ENCODE measurements at places on chromosomes 2 and 18.
A peak's percentile ranks its signal among the peaks of the same experiment; 100 is the strongest.

DNA sequence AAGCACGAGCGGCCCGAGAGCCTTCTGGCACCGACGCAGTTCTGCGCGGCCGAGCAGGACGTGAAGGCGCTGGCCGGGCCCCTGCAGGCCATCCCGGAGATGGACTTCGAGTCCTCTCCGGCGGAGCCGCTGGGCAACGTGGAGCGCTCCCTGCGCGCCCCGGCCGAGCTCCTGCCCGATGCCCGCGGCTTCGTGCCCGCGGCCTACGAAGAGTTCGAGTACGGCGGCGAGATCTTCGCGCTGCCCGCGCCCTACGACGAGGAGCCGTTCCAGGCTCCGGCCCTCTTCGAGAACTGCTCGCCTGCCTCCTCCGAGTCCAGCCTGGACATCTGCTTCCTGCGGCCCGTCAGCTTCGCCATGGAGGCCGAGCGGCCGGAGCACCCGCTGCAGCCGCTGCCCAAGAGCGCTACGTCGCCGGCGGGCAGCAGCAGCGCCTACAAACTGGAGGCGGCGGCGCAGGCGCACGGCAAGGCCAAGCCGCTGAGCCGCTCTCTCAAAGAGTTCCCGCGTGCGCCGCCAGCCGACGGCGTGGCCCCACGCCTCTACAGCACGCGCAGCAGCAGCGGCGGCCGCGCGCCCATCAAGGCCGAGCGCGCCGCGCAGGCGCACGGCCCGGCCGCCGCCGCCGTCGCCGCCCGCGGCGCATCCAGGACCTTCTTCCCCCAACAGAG is 70.4 kb downstream of the ARHGEF33 start:
- peak; percentile 68 for DNase-seq

GRCh38 chr2:239927424-239927981 is 97.6 kb downstream of the NDUFA10 start:
- no peak for DNase-seq

DNA sequence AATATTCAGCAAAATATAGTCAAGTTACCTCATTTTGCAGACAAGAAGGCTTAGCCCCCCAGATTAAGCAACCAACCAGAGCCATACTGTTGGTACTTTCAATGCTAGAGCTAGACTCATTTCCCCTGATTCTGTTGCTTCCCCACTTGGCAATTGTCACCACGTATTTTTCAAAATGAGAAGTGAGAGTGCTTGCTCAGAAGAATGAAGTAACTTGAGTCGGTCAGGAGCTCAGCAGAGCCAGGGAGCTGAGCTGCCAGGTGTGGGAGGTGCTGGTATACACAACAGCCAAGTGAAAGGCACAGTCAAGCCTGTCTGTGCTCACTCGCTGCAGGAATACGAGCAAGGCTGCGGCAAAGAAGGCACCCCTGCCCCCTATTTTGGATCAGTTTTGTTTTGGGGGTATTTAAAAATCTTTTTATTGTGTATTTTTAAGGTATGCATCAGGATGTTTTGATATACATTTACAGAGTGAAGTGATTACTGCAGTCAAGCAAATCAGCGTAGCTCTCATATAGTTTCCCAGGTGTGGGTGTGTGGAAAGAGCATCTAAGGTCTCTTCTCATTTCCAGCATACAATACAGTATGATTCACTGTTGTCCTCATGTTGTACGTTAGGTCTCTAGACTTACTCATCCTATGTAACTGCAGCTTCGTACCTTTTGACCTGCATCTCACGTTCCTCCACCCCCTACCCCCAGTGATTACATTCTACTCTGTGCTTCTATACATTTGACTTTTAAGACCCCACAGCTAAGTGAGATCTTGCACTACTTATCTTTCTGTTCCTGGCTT is 62.4 kb downstream of the MRPS9 start:
- no peak for DNase-seq

GRCh38 chr2:166610180-166610912 is 116.3 kb upstream of the SCN7A start:
- no peak for DNase-seq

- no peak for DNase-seq
These were observed 176.2 kb downstream of the BCL2 start for GRCh38 chr18:63143330-63143771.

DNA sequence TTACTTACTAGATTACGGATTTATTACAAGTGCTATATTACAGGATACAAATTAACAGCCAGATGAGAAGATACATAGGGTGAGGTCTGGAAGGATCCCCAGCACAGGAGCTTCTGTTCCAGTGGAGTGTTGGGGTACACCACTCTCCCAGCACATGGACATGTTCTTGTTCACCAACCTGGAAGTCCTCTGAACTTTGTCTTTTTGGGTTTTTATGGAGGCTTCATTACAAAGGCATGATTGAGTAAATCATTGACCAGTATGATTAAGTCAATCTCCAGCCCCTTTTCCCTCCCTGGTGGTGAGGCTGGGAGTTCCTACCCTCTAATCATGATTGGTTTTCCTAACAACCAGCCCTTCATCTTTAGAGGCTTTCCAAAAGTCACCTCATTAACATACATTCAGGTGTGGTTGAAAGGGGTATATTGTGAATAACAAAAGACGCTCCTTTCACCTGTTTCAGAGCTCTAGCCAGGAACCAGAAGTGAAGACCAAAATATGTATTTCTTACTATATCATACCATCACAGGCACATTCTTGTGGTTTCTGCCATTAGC is 38.3 kb downstream of the APLF start:
- no peak for DNase-seq

GRCh38 chr2:80293039-80293438 is 11.5 kb downstream of the LRRTM1 start:
- no peak for DNase-seq

- DNase-seq: no peak
These were observed 174.5 kb upstream of the STON1 start for GRCh38 chr2:48355494-48355893.

DNA sequence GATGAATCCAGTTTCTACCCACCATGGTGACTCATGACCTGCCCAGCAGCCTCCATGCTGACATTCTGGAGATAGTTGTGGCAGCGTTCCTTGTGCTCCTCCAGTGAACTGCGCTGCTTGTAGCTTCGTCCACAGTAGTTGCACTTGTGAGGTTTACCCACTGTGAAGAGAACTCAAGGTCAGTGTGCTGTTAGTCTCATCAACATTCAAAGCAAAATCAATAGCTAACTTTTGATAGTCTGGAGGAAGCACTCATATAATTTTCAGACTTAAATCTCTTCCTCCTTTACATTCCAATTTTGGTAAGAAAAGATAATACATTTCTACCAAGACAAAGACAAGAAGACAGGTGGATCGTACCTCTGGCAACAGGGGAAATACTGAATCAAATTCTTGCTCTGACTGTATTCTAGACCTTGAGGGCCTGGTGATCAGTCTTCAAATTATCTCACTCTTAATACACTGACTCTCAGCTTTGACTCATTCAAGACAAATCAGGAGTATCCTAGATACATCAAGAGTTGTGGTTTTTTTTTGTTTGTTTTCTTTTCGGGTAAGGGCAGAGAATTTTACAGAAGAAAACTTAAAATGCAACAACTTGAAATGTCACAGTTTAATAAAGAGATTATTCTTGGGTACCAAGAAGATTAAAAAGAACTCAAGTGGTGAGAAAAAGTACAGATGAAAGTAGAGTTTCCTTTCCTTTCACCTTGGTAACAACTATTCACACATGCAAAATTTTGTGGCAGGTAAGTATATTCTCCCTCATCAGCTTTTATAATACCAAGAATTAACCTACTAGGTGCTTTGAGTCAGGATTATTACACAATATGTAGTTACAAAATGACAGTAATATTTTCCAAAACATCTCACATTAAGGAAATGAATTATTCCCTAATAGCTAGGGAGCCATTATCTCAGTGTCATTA is 129.2 kb downstream of the IKZF2 start:
- no peak for DNase-seq

GRCh38 chr2:229376866-229377265 is 105.8 kb upstream of the PID1 start:
- DNase-seq: no peak

DNA sequence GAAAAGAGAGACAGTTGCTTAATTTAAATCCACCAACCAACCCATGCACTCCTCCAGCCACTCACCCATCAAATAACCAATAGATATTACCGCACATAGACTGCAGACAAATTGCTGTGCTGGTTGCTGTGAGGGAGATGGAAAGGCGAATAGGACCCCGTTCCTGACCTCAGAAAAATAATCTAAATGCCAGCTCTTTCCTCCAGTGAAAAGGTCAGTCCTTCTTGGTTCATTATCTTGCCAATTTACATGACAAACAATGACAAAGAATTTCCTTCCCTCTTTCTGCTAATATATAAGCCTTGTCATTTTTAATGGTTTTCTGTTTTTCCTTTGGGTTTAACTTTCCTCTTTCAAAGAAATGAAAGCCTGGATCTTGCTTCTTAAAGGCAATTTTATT is 61.6 kb downstream of the MEP1B start:
- no peak for DNase-seq

- DNase-seq: no peak
These were observed 56.6 kb upstream of the MAP2 start for GRCh38 chr2:209367075-209367747.

- no peak for DNase-seq
These were observed 260.0 kb upstream of the HS6ST1 start for GRCh38 chr2:128578406-128579390.

DNA sequence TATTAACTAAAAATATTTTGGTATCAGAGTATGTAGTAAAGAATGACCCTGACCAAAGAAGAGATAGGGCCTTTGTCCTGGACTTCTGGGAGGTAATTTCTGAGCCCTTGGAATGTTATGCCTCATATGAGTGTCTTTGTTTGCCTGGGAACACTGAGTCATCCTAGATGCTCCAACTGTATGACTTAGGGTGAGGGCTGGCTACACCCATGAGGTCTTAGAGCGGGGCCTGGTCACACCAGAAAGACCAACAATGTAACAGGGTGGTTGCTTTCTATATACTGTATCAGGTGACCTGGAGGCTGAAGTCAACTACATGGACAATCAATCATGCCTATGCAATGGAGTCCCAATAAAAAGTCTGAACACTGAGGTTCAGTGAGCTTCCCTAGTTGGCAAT is 253.1 kb downstream of the MBD2 start:
- DNase-seq: no peak

GRCh38 chr2:105393373-105394055 is 5.3 kb downstream of the FHL2 start:
- DNase-seq: no peak

DNA sequence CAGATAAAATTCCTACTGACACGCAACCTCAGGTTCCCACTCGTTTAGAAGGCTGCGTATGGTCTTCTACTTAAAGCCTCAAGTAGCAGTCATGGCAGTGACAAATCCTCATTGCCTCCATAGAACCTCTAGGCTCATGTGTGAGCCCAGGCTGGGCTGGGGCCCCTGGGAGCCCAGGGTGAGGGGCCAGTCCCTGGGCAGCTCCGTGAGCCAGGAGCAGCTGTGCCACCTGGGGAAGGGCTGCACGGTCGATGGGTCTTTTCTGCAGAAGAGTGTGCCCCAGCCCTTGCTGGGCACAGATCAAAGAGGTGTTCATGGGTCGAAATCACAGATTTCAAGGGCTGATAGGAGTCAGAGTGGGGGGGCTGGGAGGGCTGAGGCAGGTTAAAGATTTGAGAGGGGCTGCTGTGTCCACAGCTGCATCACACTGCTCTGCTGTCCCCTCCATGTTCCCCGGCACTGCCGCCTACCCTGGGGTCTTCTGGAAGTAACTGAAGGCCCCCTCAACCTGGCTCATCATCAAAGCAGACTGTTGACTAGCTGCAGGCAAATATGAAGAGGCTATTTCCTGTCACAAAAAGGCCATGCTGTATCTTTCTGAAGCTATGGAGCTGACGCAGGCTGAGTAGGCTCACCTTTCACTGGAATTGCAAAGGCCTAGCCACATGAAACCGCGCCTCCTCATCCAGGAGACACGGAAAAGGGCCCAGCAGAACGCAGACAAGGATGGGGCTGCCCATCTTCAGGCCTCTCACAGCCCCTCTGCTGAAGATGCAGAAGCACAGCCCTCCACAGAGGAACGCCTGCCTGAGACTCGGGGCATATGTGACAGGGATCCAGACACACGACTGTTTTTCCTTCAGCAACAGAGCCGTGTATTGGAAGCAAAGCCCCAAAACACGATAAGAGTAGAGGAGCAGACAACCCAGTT is 35.7 kb upstream of the ALPP start:
- no peak for DNase-seq

- DNase-seq: no peak
These were observed 5.8 kb upstream of the PMAIP1 start for GRCh38 chr18:59893971-59894370.

DNA sequence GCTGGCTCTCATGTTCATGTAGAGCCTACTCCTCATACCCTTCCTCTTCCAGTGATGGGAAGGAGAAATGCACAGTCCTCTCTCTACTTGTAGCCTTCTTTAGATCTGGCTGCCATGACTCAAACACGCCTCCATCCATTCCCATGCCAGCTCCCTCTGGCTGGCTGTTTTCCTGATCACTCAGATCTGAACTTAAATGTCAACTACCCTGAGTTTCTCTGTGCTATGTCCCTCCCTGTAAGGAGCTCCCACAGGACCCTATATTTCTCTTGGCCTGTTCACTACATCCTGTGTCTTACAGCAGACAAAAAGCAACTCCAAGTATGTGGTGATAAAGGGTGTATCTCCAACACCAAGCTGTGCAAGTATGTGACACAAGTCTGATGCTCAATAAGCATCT is 152.4 kb downstream of the TCF4 start:
- DNase-seq: no peak

GRCh38 chr18:23330423-23330822 is 122.7 kb upstream of the RIOK3 start:
- peak; percentile 41 for DNase-seq

DNA sequence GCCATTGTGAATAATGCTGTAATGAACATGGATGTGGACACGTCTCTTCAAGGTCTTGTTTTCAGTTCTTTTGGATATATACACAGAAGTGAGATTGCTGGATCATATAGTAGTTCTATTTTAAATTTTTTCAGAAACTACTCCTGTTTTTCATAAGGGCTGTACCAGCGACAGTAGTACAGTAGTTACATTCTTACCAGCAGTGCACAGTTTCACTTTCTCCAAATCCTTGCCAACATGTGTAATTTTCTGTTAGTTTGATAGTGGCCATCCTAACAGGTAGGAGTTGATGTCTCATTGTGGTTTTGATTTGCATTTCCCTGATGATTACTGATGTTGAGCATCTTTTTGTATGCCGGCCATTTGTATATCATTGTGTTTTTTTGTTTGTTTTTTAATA is 81.7 kb downstream of the EPC2 start:
- no peak for DNase-seq

All from NCI-H1417 (cell line).